ENCODE measurements at places on chromosomes 4 and X. TPM values are rescaled to one million over a fixed set of nuclear protein-coding genes. Genes with fewer than 3 reads are reported as not detected.

DNA sequence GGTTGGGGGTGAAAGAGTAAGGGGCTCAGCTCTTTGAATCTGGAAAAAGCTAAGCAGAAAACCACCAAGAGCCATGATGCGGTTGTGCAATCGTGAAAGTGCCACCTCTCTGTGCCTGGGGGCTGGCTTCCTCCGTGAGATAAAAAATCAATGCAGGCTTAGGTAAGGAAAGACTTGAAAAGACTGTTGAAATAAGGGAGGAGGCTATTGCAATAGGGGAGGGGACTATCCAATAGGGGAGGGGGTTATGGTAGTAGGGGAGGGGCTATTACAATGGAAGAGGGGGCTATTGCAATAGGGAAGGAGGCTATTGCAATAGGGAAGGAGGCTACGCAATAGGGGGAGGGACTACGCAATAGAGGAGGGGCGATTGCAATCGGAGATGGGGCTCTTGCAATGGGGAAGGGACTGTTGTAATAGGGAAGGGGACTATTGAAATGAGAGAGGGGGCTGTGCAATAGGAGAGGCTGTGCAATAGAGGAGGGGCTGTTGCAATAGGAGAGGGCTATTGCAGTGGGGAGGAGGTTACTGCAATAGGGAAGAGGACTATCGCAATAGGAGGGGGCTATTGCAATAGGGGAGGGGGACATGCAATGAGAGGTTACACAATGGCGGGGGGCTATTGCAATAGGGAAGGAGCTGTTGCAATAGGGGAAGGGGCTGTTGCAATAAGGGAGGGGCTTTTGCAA is 162.3 kb upstream of the PSAPL1 start:
- no peak for DNase-seq

DNA sequence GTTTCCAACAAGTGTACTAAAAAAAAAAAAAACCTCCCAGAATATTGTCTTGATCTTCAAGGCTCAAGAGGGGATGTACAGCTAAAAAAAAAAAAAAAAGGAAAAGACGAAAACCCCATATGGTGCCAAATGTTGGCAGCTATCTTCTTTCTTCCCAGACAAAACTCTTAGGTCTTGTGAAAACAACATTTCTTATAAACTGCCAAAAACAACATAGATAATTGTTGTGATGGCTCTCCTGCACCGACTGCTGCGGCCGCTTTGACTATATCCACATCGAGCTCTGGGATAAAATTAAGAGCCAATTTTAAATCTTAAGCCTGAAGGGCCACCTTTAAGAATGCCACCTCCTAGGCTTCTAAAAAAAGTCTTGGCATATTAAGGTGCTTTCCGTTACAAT is 23.5 kb downstream of the PDGFC start:
- DNase-seq: no peak

DNA sequence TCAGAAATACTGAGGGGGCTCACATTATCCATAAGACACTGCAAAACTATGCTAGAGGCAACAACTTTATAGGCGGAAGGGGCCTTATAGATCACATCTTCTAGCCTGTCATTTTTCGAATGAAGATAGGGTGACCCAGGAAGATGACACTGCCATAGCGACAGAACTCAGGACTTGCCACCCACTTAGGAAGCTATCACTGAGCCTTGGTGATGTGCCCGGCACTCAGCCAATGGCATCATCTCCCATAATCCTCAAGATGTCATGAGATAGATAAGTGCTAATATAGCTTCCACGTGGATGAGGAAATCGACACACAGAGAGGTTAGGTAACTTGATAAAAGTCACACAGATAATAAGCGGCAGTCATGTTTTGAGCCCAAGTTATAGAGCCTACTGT is 346.6 kb downstream of the DHX15 start:
- no peak for DNase-seq

DNA sequence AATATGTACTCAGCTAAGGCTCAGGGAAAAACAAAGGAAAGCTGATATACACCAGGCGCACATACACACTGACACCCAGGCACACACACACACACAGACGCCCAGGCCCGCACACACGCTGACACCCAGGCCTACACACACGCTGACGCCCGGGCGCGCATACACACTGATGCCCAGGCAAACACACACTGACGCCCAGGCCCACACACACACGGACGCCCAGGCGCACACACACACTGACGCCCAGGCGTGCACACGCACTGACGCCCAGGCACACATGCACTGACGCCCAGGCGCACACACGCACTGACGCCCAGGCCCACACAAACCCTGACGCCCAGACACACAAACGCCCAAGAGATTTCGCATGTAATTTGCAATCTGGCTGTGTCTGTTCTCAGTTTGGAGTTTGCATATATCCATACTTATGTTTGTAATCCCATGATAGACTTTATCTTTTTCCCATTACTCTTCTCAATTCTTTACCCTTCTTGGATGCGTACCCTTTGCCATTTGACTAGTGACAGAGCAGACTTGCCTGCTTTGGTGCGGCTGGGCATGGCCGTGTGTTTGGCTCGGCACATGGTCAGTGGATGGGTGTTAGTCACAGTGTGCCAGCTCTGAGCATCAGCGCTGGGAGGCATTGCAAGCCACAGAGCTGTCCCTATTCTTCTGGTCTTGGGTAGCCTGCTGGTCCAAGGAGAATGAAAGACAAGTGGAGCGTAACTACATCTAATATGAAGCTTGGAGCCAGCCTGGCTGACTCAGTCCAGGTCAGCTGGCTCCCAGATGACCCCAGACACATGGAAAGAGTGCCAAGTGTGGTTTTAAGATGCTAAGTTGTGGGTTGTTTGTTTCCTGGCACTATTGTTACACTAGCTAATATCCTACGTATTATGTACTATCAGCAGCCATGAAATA is 632.4 kb upstream of the ZFP42 start:
- no peak for DNase-seq

- DNase-seq: no peak
Observed at GRCh38 chr4:17510582-17510981, 1.3 kb downstream of the QDPR start.

GRCh38 chr4:101983835-101984234 is 193.3 kb downstream of the BANK1 start:
- DNase-seq: no peak

GRCh38 chr4:175062183-175062592 is 144.0 kb downstream of the ADAM29 start:
- no peak for DNase-seq

Gene FAM9C
- not detected for total RNA-seq

Gene NDNF
- total RNA-seq: 0.36 TPM

Gene BANK1
- total RNA-seq: 10.9 TPM

Gene IL2
- total RNA-seq: 3.2 TPM

Data from T-cell (primary cell).